ENCODE measurements at places on chromosomes 2 and 18. TPM values are rescaled to one million over a fixed set of nuclear protein-coding genes. Genes with fewer than 3 reads are reported as not detected.

GRCh38 chr2:64914735-64915509 is 74.3 kb upstream of the SLC1A4 start:
- DNase-seq = no peak

DNA sequence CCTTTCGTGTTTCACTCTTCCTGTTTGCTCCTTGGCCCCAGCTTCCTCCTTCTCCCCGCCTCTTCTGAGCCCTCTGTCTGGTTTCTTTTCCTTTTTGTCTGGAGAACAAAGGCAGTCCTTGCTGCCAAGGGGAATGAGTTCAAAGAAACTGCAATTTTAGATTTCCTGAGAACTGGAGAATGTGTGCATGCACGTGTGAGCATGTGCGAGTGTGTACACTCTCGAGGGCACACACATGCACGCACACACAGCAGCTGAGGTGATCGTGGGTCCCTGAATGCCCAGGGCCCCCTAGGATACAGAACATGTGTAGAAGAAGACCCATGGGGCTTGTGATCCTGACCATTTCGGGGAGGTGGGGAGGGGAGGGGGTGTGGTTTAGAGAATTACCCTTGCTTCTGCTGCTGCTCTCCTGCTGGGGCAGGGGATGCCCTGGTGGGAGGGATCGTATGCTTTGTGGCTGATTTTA is 151.8 kb downstream of the DYSF start:
- no peak for DNase-seq

The HAAO gene
- not detected for total RNA-seq

- DNase-seq = no peak
These were observed 48.2 kb downstream of the DIS3L2 start for GRCh38 chr2:232009639-232010274.

The C2orf66 gene
- total RNA-seq = 1.1 TPM

- no peak for DNase-seq
These were observed 155.7 kb downstream of the DLGAP1 start for GRCh38 chr18:4299395-4299794.

DNA sequence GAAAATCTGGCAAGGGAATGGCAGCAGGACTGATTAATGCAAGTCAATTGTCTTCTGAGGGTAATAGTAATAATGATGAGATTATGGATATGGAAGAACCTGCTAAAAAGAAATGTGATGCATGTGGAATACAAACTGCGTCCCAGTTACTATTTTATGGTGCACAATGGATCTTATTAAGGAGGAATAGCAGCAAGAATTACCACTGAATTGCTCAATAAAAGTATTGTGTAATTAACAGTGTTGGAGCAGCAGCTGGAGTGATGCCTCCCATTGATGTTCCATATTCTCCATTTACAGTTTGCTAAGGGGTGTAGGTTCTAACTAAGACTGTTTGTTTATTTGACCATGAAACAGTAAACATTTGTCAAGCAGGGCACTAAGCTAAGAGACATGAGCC is 167.9 kb downstream of the HRH4 start:
- no peak for DNase-seq

The BARD1 gene
- 4.7 TPM for total RNA-seq

- DNase-seq = no peak
These were observed 85.3 kb downstream of the SPP2 start for GRCh38 chr2:234135750-234136221.
